Osteoblast (primary cell): ENCODE measurements at places on chromosomes 16 and 17. TPM values are rescaled to one million over a fixed set of nuclear protein-coding genes. Genes with fewer than 3 reads are reported as not detected.

DNA sequence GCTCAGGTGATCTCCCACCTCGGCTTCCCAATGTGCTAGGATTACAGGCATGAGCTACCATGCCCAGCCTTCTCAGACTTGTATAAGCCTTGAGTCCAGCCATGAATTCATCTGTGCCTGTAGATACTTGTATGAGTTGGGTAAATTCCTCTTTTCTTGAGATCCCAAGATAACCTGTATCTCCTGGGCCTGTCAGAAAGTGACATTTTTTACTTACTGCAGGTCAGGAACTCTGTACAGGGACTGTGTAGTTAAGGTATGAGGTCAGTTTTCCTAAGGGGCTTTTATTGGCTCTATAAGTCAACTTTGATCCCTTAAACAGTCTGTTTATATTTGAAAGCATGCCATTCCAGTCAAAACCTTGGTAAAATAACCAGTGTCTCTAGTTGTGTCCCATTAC is 106.3 kb upstream of the HAS3 start:
- peaks cover 5% of the 10 kb centered on the region for H3K36me3 ChIP-seq
- no peak for DNase-seq
- H3K4me1 ChIP-seq = peaks cover 19% of the 10 kb centered on the region
- no peak overlapping the region for H3K4me3 ChIP-seq
- no peak overlapping the region for H3K27ac ChIP-seq
- H3K27me3 ChIP-seq = no peaks in the 10 kb centered on the region

DNA sequence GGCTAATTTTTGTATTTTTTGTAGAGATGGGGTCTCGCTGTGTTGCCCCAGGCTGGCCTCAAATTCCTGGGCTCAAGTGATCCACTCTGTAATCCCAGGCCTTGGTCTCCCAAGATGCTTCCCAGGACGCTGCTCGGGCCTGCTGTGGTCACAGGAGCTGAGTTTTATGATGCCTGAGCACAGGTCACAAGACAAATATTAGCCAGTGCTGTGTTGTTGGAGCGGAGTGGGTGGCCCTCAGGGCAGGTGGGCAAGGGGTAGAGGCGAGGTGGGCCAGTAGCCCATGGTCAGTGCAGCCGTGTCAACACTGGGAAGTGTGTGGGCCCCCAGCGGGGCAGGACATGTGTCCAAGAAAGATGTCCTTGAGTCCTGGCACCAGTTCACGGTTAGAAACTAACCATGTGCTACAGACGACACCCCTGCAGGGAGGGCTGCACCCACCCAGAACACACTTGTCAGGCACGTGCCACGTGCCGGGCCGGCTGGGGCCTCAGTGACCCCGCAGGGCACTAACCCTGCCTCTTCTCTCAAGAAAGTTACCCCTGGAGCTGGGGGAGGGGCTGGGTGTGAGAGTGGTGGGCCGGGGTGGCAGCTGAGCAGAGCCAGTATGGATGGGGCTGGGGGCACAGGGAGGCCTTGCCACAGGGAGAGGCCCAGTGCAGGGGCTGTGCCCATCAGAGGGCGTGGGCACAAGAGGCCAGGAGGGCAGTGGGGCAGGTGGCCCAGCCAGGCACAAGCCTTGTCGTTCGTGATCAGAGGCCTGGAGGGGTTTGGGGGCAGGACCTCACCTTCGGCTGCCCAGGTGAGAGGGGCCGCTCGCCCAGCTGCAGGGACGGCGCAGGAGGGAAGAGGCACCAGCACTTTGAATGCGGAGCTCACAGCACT is 103.1 kb upstream of the CHMP6 start:
- H3K36me3 ChIP-seq = peaks cover 21% of the 10 kb centered on the region
- H3K4me3 ChIP-seq = no peak overlapping the region
- DNase-seq = peak; percentile 57
- no peak overlapping the region for H3K27ac ChIP-seq
- H3K27me3 ChIP-seq = no peaks in the 10 kb centered on the region

- peaks cover 10% of the 10 kb centered on the region for H3K4me1 ChIP-seq
- DNase-seq = peak; percentile 84
- no peaks in the 10 kb centered on the region for H3K27me3 ChIP-seq
- H3K4me3 ChIP-seq = no peak overlapping the region
- H3K36me3 ChIP-seq = peaks cover 5% of the 10 kb centered on the region
These were observed 13.1 kb downstream of the RAPGEFL1 start for GRCh38 chr17:40190197-40191021.

GRCh38 chr17:13694934-13695333 is 93.2 kb upstream of the HS3ST3A1 start:
- H3K27me3 ChIP-seq = no peaks in the 10 kb centered on the region
- H3K27ac ChIP-seq = no peak overlapping the region
- no peak for DNase-seq
- no peaks in the 10 kb centered on the region for H3K36me3 ChIP-seq
- H3K4me1 ChIP-seq = no peaks in the 10 kb centered on the region

- H3K27me3 ChIP-seq = no peaks in the 10 kb centered on the region
- H3K4me1 ChIP-seq = peaks cover 9% of the 10 kb centered on the region
- no peak for DNase-seq
- no peak overlapping the region for H3K4me3 ChIP-seq
These were observed 81.3 kb downstream of the SSH2 start for GRCh38 chr17:29848737-29849136.

- no peak overlapping the region for H3K4me3 ChIP-seq
- no peak for DNase-seq
- no peaks in the 10 kb centered on the region for H3K4me1 ChIP-seq
- peaks cover 2% of the 10 kb centered on the region for H3K36me3 ChIP-seq
- H3K27ac ChIP-seq = no peak overlapping the region
These were observed 64.8 kb upstream of the C17orf78 start for GRCh38 chr17:37310940-37311339.

- H3K4me3 ChIP-seq = no peak overlapping the region
- peaks cover 21% of the 10 kb centered on the region for H3K4me1 ChIP-seq
- H3K27ac ChIP-seq = no peak overlapping the region
These were observed 151.0 kb downstream of the SEC14L1 start for GRCh38 chr17:77291591-77292386.

GRCh38 chr17:59753522-59754467 is 46.3 kb downstream of the VMP1 start:
- DNase-seq = peak; percentile 90
- H3K27me3 ChIP-seq = no peaks in the 10 kb centered on the region
- H3K27ac ChIP-seq = peak overlapping the region; percentile 99
- no peaks in the 10 kb centered on the region for H3K36me3 ChIP-seq
- peak overlapping the region; percentile 46 for H3K4me3 ChIP-seq

DNA sequence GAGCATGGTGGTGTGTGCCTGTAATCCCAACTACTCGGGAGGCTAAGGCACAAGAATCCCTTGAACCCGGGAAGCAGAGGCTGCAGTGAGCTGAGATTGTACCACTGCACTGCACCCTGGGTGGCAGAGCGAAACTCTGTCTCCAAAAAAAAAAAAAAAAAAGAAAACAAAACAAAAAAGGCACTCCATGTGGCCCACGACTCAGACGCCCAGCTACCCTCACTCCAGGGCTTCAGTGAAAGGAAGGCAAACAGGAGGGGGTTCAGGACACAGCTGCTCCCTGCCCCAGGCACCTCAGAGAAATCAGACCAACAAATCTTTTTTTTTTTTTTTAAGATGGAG is 91.7 kb downstream of the LITAF start:
- peaks cover 33% of the 10 kb centered on the region for H3K4me1 ChIP-seq
- H3K4me3 ChIP-seq = no peak overlapping the region
- H3K36me3 ChIP-seq = no peaks in the 10 kb centered on the region
- peak overlapping the region; percentile 57 for H3K27ac ChIP-seq
- no peaks in the 10 kb centered on the region for H3K27me3 ChIP-seq

DNA sequence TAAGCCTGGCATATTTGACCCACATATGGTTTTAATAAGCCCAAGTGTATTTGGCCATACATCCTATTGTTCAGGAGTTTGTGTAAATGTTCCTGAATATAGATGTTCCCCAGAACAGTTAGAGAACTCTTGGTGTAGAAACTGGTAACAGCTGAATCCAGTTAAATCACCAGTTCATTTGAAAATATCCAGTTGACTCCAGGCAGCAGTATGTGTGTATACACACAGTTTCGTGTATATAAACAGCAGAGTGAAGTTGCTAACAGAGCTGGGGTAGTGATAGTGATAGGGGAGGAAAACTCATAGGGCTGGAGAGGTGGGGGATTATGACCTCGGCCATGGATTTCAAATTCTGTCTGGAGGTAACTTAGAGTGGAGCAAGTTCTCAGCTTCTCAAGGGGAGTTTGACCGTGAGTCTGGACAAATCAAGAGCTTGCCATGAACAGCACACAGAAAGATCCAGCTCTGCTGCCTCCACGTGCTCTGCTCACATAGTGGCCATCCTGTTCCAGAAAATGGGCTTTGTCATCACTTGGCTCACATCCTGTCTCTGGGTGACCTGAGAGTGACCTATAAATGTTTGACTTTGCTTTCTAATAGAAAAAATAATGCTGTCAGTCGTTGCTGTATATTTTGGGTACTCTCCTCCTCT is 30.6 kb upstream of the MMD start:
- H3K27ac ChIP-seq = peak overlapping the region; percentile 65
- H3K36me3 ChIP-seq = no peaks in the 10 kb centered on the region
- no peaks in the 10 kb centered on the region for H3K27me3 ChIP-seq
- peak; percentile 71 for DNase-seq
- peaks cover 54% of the 10 kb centered on the region for H3K4me1 ChIP-seq

DNA sequence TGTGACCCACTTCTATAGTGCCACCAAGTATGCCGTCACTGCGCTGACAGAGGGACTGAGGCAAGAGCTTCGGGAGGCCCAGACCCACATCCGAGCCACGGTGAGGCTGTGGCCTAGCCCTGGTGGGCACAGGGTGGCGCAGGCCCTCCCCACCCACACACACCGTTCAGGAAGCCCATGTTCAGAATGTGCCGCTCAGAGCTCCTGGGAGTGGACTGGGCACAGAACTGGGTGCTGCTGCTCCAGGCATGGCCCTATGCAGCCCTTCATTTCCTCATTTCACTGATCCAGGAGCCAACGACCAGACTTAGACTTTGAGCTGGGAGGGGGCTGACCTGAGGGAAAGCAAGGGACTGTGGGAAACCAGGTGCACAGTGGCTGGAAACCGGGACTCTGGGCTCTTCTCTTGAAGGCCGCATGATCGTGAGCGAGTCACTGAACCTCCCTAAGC is 2.4 kb upstream of the MRM1 start:
- DNase-seq = peak; percentile 48
- no peak overlapping the region for H3K27ac ChIP-seq
- H3K36me3 ChIP-seq = peaks cover 4% of the 10 kb centered on the region
- no peaks in the 10 kb centered on the region for H3K27me3 ChIP-seq

- H3K27me3 ChIP-seq = peaks cover 34% of the 10 kb centered on the region
- DNase-seq = peak; percentile 91
- H3K4me1 ChIP-seq = peaks cover 3% of the 10 kb centered on the region
- H3K27ac ChIP-seq = no peak overlapping the region
- H3K4me3 ChIP-seq = no peak overlapping the region
These were observed 801 bp downstream of the CHAD start for GRCh38 chr17:50467855-50468303.

DNA sequence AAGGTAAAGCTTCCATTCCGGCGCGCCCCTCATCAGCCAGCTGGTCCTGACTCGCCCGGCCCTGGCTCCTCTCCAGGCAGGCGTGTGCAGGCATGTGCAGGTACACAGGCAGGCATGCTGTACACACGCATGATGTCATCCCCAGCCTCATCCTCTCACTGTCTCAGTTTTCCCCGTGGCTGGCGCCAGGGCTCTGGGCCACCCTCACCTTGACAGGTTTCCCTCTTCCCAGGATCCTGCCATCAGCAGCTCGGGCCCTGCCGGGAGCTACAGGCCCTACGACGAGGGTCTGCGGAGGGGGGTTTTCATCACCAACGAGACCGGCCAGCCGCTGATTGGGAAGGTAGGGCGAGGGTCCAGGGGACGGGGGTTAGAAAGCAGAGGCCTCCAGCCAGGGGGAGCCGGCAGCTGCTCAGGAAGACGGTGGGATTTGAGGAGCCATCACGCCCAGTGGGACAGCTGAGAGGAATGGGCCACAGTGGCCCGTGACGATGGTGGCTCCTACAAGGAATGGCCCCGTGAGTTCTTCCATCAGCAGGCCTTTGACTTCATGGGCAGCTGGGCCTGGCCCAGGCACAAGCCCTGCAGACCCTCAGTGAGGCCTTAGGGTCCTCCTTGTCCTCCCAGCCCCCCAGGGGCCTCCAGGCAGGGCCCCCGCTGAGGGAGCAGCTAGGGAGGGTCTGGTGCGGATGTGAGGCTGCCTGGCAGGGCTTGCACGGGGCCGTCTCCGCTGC is 8.5 kb downstream of the GAA start:
- H3K27me3 ChIP-seq = no peaks in the 10 kb centered on the region
- H3K4me3 ChIP-seq = no peak overlapping the region
- no peaks in the 10 kb centered on the region for H3K4me1 ChIP-seq
- DNase-seq = peak; percentile 73

- H3K4me3 ChIP-seq = no peak overlapping the region
- no peaks in the 10 kb centered on the region for H3K27me3 ChIP-seq
- no peak overlapping the region for H3K27ac ChIP-seq
- H3K4me1 ChIP-seq = no peaks in the 10 kb centered on the region
- DNase-seq = peak; percentile 61
These were observed 30.2 kb upstream of the RASD1 start for GRCh38 chr17:17526369-17526768.

GRCh38 chr17:75191584-75191983 is 8.8 kb upstream of the SUMO2 start:
- no peaks in the 10 kb centered on the region for H3K27me3 ChIP-seq
- DNase-seq = no peak
- no peak overlapping the region for H3K27ac ChIP-seq
- H3K4me1 ChIP-seq = no peaks in the 10 kb centered on the region
- no peaks in the 10 kb centered on the region for H3K36me3 ChIP-seq

GRCh38 chr17:49510059-49510719 is 15.1 kb downstream of the NGFR start:
- H3K27me3 ChIP-seq = peaks cover 15% of the 10 kb centered on the region
- DNase-seq = peak; percentile 66
- H3K27ac ChIP-seq = no peak overlapping the region
- H3K4me3 ChIP-seq = no peak overlapping the region

- no peak overlapping the region for H3K4me3 ChIP-seq
- DNase-seq = peak; percentile 89
- H3K27me3 ChIP-seq = no peaks in the 10 kb centered on the region
- H3K36me3 ChIP-seq = no peaks in the 10 kb centered on the region
- no peak overlapping the region for H3K27ac ChIP-seq
- no peaks in the 10 kb centered on the region for H3K4me1 ChIP-seq
These were observed 8.0 kb upstream of the GNA13 start for GRCh38 chr17:65064452-65065019.

- H3K4me1 ChIP-seq = no peaks in the 10 kb centered on the region
- no peaks in the 10 kb centered on the region for H3K36me3 ChIP-seq
- H3K27me3 ChIP-seq = no peaks in the 10 kb centered on the region
- no peak overlapping the region for H3K27ac ChIP-seq
- no peak overlapping the region for H3K4me3 ChIP-seq
These were observed 242.9 kb downstream of the CDH11 start for GRCh38 chr16:64878940-64879339.

Gene AOC3
- total RNA-seq = under 0.01 TPM in 1 of 2 replicates, not detected in the other

Gene KLHL10
- 0.36 and 0.59 TPM in 2 replicates for total RNA-seq

Gene GPRC5B
- 1.2 and 2.5 TPM in 2 replicates for total RNA-seq

Gene ENPP7
- total RNA-seq = not detected in 2 replicates

Gene RNF157
- 0.29 and 0.36 TPM in 2 replicates for total RNA-seq

Gene MFSD6L
- not detected in 2 replicates for total RNA-seq

Gene OR3A3
- not detected in 2 replicates for total RNA-seq

Gene OXLD1
- total RNA-seq = 21.0 and 21.5 TPM in 2 replicates

Gene PPP1R1B
- not detected in 2 replicates for total RNA-seq

Gene SERPINF2
- total RNA-seq = under 0.01 TPM in 1 of 2 replicates, not detected in the other

Gene KRTAP1-5
- total RNA-seq = 25.0 and 31.8 TPM in 2 replicates
